Left renal pelvis (tissue), 4 donors: ENCODE measurements at places on chromosomes 2 and 18. TPM values are rescaled to one million over a fixed set of nuclear protein-coding genes. Genes with fewer than 3 reads are reported as not detected.

DNA sequence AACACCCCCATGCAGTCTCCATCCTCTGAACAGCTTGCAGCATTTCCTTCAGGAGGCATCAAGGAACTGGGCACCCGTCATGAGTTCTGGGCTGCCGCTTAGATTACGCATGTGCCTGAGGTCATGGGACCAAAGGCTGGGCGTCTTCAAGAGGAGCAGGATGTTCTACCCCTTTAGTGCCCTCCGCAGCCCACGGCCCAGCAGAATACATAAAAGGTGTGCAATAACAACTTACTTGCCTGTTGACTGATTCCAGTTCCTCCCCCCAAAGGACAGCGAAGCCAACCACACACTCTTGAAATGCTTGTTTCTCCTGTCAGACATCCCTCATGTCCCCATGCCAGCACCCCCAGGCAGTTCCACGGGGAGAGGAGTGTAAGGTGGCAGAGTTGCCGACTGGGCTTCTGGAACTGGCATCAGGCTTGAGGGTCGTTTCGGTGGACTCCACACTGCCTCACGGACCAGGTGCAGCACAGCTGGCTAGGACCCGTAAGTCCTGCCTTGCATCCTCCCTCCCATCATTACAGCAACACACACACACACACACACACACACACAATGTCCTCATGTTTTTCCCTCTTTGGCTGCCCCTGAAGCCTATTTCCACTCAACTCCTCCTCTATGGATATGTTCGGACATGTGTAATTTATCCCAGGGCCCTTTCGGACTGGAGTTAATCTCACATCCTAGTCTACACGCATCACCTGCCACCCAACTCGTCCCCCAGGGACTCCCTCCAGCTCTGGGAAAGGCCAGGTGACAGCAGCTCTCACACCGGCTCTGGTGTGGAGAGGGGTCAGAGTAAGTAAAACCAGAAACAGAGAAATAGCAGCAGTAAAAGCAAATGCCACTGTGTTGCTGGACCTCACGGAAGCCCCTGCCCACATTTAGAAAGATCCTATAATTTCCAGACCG, 200.7 kb downstream of the BCL11A start:
- DNase-seq, result no peak

Gene CEBPZ
- 73.2 TPM for polyA plus RNA-seq

- DNase-seq, result no peak
Measured at GRCh38 chr2:126378176-126378575, 277.8 kb upstream of the GYPC start.

DNA sequence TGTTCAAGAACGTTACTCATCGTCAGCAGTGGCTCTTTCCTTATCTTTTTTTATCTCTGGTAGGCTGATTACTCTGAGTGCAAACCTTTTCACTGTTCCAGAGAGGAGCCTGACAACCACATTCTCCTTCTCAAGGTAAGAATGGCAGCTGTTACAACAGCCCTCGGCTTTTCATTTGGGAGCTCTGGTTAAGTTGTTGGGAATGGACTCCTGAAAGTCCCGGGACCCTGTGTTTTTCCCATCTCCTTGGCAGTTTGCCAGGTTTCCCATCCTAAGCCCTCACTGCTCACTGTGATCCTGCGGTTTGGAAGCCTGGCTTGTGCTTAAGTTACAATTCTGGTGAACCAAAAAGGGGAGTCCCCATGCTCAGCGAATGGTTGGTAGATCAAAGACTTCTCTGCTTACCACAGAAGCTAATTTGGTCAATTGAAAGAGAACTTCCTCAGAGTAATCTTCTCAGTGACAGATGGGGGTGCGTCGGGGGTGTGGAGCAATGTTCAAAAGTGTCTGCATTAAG, 122.3 kb downstream of the LYPD6B start:
- no peak for DNase-seq

- no peak for DNase-seq
Measured at GRCh38 chr2:150156415-150156814, 331.1 kb downstream of the RND3 start.

Gene TNFRSF11A
- polyA plus RNA-seq, result 2.1 TPM

Gene CIDEA
- not detected for polyA plus RNA-seq

Gene CYRIA
- 2.8 TPM for polyA plus RNA-seq

DNA sequence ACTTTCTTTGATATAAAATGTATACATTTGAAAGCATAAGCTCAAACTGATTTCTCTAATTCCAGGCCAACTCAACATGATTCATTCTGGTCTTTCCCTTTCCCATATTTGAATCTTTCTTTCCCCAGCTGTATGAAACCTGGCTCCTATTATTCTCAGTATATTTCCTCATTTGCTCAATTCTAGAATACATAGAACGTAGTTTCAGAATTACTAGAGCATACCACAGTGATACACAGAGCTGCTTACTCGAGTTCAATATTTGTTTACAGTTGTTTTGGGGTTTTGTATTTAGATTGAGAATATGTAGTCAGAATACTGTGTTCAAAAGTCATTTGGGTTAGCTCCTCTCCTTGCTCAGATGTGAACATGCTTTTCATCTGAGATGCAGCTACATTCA, 43.0 kb downstream of the TNFRSF11A start:
- no peak for DNase-seq

DNA sequence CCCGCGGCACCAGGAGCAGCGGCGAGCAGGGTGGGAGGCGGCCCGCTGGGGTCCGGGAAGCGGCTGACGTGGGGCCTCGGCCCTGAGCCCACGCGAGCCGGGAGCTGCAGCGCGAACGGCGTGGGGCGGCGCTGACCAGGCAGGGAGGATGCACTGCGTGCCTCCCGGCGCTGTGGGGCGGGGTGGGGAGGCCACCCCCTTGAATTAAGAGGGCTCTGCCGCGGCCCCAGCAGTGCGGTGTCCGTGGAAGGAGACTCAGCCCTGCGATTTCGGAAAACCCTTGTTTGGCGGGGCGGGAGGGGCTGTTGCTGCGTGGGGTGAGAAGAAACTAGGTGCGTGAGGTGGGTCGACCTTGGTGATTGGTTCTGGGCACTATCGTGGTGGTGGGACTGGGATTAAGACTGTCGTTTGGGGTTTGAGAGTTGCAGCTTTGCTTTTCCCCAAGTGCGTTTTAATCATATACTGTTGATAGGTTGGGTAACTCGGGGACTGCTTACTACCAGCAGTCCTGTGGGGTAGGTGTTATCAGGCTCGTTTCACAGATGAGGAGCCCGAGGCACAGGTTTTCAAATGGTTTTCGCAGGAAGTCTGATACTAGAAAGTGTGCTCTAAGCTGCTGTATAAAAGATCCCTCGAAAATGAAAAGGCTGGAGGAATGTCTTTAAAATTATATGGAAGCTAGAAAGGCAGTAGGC, 722 bp downstream of the ACSL3 start:
- no peak for DNase-seq

- no peak for DNase-seq
Measured at GRCh38 chr2:39370101-39370500, 67.0 kb downstream of the MAP4K3 start.

GRCh38 chr2:32095671-32096070, 32.3 kb downstream of the SPAST start:
- no peak for DNase-seq

- DNase-seq, result no peak
Measured at GRCh38 chr2:103798291-103798690, 1036.5 kb downstream of the TMEM182 start.

Gene INHBB
- polyA plus RNA-seq, result 0.05 TPM

GRCh38 chr2:28662044-28662443, 89.6 kb upstream of the PPP1CB start:
- no peak for DNase-seq

Gene ZBTB7C
- polyA plus RNA-seq, result 41.1 TPM

- no peak for DNase-seq
Measured at GRCh38 chr2:179853108-179853507, 8.3 kb downstream of the ZNF385B start.

GRCh38 chr2:229346816-229347540, 75.9 kb upstream of the PID1 start:
- DNase-seq, result no peak

Gene MAPK4
- polyA plus RNA-seq, result 8.4 TPM

DNA sequence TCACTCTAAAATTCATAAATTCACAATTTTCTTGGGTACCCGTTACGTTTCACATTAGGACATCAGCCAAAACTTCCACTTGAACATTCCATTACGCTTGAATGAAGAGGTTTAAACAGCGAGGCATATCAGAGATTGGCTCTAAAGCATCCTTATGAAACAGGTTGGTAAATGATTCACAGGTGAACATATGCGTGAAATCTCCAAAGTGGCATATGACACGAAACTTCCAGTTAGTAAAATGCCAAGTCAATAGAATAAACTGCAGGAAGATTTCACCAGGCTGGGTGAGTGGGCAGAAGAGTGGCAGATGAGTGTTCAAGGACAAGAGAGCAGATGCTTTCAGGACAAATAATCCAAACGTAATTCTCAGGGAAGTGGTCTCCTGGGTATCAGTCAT, 33.9 kb upstream of the GLS start:
- DNase-seq, result no peak

DNA sequence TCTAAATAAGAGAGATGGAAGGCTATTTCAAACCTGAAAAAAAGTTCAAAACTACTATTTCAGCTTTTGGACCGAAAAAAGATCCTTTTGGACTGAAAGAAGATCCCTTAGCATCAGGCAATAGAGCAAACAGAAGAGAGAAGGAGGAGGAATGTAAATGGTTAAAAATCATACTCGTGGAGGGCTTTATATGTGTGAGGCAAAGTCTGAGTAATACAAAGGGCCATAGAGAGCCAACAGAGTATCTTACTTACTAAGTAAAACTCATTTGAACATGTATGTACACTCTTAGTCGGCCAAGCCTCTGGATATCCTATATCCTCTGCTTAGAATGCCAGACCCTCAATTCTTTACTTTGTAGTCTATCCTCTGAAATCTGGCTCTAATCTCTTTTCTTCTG, 55.7 kb downstream of the ITSN2 start:
- DNase-seq, result no peak

- DNase-seq, result no peak
Measured at GRCh38 chr2:210861038-210861665, 304.8 kb downstream of the CPS1 start.

Gene NCKAP1
- polyA plus RNA-seq, result 120 TPM

DNA sequence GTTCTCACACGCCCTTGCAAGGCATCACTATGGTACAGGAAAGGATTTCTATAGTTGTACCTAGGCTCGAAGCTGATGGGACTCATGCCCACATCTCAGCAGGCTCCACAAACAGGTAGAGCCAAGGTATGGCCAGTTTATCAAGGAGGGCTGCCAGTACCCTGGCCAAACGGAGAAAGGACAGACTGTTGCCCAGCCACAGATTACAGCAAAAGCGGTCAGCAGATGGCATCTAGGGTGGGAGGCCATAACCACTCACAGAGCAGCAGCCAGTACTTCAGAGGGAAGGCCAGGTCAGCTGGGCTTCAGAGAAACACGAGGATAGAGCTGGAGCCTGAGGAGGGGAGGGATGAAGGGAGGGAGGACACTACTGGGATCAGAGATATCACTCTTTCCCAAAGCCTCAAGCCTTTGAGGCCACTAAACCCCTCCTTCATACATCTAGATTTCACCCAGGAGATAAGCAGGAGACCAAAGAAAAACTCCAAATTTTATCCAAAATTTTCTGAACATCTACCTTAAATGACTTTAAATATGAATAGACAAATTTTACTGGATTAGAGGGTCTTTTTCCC, 904.2 kb upstream of the NXPH2 start:
- DNase-seq, result no peak

GRCh38 chr2:23452853-23453420, 68.0 kb downstream of the KLHL29 start:
- no peak for DNase-seq

DNA sequence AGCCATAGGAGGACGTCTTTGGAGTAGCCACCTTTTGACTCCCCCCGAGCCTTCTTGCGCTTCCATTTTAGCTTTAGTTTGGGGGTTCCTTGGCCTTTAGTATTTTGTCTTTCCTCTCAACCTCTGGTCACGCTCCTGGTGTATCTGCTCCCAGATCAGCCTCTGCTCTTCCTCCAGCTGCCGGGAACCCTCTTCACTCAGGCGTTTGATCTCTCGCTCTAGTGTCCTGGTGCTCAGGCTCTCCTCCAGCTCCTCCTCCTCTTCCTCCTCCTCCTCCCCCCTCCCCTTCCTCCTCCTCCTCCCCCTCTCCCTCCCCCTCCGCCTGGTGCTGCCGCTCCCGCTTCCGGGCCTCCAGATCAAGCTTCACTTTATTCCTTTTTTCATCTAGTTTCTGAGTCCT, 1082.3 kb upstream of the TMEFF2 start:
- no peak for DNase-seq

- DNase-seq, result no peak
Measured at GRCh38 chr18:74841248-74841647, 243.6 kb downstream of the ZNF407 start.

DNA sequence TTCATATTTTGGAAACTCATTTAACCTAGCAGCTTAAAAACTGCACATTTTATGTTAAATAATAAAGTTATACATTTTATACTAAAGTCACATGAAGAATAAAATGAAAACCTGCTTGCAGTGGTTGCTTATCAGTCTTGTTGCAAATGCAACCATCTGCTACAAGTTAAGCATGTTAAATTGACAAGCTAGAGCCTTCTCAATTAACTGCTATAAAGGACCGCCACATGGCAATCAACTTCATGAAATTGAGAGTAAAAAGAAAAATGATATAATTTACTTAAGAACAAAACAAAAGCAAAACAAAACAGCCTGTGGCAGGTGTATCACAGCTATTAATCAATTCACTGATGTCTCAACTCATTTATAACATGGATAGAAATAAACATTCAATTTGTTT, 78.7 kb downstream of the RTTN start:
- no peak for DNase-seq

Gene HPCAL1
- 24.7 TPM for polyA plus RNA-seq

- no peak for DNase-seq
Measured at GRCh38 chr18:10872304-10872703, 277.1 kb downstream of the PIEZO2 start.

GRCh38 chr2:201835066-201835465, 28.7 kb downstream of the CDK15 start:
- DNase-seq, result no peak

Gene NAT8
- 22.5 TPM for polyA plus RNA-seq

Gene PKDCC
- polyA plus RNA-seq, result 290 TPM

DNA sequence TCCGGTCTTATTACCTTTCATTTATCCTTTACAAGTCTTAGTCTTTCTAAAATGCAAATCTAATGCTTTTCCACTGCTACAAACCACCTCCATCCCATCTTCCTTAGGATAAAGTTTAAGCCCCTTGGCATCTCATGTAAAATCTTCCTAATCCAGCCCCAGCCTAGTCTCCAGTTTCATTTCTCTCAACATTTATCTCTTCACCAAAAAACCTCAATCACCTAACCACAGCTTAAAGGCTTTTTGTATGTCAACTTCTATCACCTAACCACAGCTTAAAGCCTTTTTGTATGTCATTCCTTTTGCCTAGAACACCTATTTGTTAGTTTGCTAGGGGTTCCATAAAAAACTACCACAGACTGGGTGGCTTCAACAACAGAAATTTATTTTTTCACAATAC, 4.2 kb downstream of the TRAK2 start:
- no peak for DNase-seq

GRCh38 chr2:150610670-150611279, 123.3 kb upstream of the RND3 start:
- no peak for DNase-seq

DNA sequence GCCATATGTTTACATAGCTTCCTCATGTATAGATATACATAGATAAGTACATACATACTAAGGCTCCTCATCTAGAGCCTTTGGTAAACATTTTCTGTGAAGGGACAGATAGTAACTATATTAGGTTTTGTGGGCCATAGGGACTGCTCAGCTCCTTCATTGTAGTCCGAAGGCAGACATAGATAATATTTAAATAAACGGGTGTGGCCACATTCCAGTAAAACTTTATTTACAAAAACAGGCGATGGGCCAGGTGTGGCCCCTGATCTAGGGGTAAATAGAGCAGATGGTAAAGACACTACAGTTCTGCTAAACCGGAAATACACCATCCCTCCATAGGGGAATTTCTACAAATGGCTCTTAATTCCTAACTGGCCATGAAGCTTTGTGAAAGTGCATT, 7.3 kb downstream of the COQ10B start:
- DNase-seq, result no peak

Gene GPR45
- not detected for polyA plus RNA-seq

Gene B4GALT6
- polyA plus RNA-seq, result 23.1 TPM
